ENCODE measurements at places on chromosomes 13 and 19.

DNA sequence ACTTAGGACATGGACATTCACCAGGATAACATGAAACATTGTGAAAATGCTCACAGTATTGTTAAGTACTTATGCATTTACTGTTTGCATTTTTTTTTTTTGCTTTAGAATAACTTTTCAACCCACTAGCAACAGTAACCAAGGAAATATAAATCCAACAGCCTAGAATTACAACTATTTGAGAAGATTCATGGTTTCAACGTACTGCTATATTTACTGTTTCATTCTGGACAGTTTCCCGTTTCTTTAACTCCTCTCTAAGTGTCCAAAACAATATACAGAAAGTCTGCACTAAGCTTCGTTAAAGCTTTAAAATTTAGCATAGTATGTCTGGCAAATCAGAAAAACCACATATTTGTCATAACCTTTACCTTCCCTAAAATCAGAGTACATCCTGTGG is 2.7 kb downstream of the SMAD9 start:
- DNase-seq = no peak

- no peak for DNase-seq
Measured at GRCh38 chr19:17602872-17603510, 47.5 kb downstream of the COLGALT1 start.

DNA sequence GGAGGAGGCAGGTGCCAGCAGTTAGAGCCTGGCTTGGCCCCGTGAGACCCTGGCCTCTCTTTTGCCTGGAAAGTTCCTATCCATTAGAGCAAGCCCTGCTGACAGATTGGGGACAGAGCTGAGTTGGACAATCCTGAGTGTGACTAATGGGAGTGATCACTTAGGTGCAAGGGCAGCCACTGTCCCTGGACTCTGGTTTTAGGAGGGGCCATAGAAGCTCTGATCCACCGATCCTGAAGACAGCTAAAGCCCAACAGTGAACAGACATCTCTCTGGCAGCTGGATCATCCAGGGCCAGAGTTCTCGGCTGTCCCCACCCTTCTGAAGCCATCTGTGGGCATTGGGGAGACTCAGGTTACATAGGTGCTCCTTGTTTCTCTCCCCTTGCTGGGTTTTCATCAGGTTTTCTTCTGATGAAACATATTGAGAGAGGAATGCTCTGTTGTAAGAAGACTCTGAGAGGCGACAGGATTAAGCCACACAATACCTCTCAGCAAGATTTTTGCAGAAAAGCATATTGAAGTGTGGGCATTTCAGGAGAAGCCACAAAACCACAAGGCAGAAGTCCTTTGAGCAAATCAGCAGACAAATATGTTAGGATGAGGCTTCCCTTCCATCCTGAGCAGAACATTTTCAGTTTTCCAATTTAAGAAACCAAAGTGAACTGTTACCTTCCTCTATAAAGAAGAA is 288.0 kb upstream of the MAB21L1 start:
- no peak for DNase-seq

DNA sequence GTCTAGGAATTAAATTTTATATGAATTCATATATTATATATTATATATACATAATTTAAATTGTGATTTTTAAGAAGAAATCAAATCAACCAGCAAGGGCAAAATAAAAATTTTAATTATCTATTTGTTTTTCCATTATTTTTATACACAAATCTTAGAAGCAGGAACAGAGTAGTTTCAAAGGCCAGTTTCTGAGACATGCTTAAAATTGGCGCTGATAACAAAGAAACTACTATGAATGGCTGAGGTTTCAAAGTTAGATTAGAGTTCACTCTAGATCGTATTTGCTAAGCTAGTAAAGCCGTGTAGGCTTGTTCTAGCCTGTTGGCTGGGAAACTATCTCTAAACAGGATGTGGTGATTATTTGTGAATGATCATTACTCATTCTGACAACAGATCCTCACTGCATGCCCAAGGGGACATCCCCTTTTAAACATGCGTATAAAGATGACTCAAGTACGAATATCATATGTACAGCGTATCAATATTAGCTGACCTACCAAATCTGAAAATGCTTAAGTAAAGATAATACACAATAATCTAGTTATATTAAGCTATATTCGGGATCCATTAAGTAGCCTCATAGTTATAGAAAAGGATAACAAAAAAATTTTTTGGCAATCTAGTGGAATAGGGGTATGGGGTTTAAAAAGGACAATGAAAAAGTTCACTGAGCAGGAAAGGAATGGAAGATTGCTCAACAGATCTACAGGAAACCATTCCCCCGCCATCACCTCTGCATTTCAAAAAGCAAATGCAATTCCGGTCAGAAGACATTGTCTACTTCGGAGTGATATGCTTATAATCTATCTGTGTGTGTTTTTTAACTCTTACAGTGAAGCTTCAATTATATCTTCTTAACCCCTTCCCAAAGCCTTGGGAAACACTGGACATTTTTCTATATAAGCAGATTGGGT is 150.1 kb downstream of the SHISA2 start:
- no peak for DNase-seq

DNA sequence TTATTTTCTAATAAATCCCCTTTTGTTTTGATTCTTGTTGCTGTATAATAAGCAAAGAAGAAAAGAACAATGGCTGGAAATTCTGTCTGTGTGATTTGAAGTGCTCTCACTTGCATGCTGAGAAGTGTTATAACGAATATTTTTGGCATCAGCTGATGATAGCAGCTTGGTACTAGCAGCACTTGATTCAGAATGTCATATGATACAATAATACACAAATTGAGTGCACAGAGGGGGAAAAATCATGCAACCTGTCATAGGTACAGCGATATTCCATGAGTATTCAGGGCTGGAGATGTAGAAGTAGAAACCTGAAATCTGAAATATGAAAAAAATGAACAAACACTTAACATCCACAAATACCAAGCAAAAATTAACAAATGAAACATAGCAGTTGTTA is 108.1 kb downstream of the FGF14 start:
- no peak for DNase-seq

- DNase-seq = no peak
Measured at GRCh38 chr19:8571006-8571411, 6.2 kb downstream of the MYO1F start.

DNA sequence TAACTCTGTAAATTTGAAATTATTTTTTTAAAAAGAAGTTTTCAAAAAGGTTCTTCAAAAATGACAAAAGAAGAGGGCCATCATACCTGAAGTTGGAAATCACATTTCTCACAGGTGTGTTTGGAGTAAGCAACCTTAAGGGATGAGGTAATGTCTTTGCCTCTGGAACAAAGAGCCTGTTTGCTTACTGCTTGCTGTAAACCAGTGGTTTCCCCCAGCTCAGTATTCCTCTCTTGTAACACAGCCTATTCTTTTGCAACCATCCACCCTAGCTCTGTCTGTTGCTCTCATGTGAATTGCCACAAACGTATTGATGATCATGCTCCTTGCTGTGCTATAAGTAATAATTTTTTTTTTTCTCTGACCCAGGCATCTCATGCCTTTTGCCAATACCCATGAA is 38.1 kb downstream of the UCHL3 start:
- no peak for DNase-seq

DNA sequence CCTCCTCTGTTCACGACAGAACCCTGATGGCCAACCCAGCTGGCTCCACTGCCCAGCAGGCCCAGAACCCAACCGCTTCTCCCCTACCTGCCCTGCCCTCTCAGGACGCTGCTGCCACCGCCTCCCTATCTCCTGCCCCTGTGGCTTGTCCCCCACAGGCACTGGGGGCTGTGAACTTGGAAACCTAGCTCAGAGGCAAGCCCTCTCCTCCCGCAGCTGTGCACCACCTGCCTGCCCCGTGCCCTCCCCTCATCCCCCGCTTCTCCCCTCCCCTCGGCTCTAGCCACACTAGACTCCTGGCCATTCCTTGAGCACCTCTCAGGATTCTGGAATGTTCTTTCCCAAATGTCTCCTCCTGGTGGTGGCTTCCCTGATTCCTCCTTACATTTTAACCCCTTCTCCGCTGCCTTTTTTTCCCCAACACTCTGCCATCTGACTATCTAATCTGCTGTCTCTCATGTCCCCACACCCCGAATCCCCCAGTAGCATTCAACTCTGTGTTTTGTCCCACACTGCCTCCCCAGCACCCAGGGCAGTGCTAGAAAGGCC is 6.7 kb downstream of the NANOS3 start:
- no peak for DNase-seq

GRCh38 chr19:52237197-52237596 is 32.2 kb upstream of the ZNF766 start:
- DNase-seq = no peak

GRCh38 chr19:53982611-53983010 is 8.8 kb upstream of the CACNG6 start:
- DNase-seq = no peak

GRCh38 chr13:23003446-23003845 is 177.3 kb upstream of the SGCG start:
- no peak for DNase-seq

DNA sequence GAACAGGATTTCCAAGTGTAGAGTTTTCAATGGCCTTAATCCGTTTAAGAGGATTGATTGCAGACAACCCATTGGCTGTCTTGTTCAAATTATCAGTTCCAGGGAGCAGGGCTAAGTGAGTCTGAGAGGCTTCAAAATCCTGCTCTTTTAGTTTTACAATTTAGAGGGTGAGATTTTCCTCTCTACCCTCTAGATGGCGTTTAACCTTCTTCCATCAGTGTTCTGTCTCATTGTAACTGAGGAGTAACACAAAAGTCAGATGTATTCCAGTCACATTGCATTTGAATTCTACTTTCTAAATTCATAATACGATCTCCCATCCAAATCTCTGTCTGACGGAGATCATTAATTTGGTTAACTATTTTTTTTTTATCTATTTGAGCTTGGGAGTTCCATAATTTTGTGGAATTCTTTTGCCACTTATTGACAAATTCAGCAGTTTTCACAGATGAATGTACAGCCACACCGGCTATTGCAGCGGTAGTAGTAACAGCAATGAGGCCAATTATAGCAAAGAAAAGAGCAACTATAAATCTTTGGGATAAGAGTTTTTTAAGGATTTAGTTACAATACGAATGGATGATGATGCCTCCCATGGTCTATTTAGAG is 7.8 kb upstream of the C19orf84 start:
- no peak for DNase-seq

- no peak for DNase-seq
Measured at GRCh38 chr13:21639561-21639960, 31.3 kb upstream of the FGF9 start.

DNA sequence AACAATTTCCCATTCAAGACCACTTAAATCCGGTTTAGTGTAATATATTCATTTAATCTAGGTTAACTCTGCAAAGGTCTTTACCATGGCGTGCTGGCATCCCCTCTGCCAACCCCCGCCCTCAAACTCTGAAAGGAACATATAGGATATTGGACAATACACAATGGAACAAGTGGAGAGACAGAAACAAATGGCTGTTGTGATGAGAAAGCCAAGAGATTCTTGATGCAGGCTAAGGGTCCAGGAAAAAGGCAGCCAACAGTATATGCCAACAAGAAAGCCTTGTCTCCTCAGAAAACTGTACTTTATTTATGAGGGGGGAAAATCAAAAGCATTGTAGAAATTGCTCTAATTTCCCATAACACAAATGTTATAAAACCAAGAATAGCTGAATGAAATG is 407.3 kb upstream of the SGCG start:
- no peak for DNase-seq

DNA sequence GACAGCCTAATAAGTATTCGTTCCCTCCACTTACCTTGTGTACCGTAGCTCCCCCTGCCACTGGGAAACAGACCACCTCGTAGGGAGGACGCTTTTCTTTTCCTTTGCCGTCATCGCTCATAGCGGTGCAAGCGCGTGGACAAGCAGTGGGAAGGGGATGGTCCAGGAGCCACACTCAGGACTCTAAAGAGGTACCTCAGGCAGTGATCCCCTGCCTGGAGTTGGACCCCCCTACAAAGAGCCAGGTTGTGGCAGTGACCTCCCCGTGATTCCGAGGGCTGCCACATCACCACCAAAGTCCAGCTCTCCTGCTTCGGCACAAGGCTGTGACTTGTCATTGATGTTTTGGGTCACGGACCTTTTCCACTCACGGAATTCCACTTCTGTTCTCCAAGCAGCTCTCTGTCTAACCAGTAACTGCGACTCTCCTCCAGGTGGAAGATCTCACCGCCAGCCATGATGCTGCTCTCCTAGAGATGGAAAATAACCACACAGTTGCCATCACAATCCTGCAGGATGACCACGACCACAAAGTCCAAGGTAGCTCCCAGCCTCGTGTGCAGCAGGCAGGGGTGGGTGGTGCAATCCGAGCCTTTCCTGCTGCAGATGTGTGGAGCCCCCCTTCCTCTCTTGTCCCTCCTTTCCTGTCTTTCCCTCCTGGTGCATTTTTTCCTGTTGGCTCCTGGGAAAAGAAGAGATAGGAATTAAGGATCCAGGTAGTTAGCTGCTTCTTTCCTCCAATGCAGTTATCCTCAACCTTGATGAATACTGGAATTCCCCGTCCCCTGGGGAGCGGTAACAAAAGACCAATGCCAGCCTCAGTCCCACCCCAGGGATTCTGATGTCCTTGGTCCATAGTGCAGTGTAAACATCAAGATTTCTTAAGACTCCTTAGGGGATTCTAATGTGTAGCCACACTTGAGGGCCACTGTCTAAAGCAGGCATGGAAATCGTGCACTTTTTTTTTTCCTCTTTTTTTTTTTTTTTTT is 107.7 kb downstream of the SLC7A1 start:
- DNase-seq = no peak

- DNase-seq = no peak
Measured at GRCh38 chr13:77274126-77274525, 52.8 kb downstream of the MYCBP2 start.

GRCh38 chr13:92362717-92363116 is 863.9 kb upstream of the GPC6 start:
- peak; percentile 50 for DNase-seq

- no peak for DNase-seq
Measured at GRCh38 chr19:15631817-15632216, 8.9 kb upstream of the CYP4F3 start.

DNA sequence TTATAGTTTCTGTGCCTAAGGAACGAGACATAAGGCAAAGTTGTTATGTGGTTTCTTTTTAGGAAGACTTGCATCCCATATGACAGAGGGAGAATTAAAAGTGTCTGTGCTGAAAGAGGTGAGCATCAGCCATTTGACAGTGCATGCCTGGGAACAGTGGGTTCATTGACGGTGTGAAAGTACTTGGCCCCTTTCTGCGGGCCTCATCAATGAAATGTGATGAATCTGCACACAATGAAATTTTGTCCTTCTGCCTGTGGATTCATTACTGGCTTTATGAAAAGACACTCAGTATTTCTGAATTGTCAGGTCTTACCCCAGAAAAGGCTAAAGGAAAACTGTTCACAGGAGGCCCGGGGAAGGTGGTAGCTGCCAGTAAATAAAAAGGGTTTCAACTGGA is 295.8 kb downstream of the FOXO1 start:
- no peak for DNase-seq
